ENCODE measurements at places on chromosomes 2 and 18.
A peak's percentile ranks its signal among the peaks of the same experiment; 100 is the strongest.

GRCh38 chr2:112029164-112029563 lies 25.9 kb upstream of the TMEM87B start:
- DNase-seq, result no peak

GRCh38 chr18:34767601-34768027 lies 57.5 kb downstream of the DTNA start:
- peak; percentile 100 for DNase-seq

DNA sequence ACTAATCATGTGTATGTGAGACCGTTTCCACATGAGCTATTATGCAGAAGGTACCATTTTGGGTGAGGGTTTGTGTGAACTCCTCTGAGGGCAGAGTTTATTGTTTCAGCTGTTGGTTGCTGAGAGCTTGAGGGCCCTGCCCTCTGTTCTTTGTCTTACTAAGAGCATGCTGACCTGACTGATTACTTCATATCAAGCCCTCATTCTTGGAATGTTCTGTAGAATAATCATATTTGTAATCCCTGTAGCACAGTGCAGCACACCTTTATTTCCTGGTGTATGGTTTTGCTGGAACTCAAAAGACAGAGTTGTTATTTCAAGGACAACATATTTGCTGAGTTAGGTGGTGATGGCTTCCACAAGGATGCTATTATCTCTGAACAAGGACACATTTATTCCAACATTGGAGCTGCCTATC lies 118.5 kb downstream of the GALNT3 start:
- peak; percentile 53 for DNase-seq

GRCh38 chr2:19759880-19760279 lies 141.9 kb downstream of the TTC32 start:
- DNase-seq, result no peak

DNA sequence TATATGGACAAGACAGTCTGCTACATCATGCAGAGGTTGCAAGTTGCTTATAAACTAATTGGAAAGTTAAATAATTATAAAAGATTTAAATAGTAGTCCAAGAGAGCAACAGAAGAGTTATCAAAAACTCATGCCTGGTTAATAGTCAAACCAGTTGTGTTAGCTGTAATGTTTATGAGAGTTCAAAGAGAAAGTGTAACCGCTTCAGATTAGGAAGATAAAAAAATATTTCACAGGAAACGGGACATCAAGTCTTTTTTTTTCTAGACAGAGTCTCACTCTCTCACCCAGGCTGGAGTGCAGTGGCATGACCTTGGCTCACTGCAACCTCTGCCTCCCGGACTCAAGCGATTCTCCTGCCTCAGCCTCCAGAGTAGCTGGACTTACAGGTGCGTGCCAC lies 34.6 kb upstream of the RNF125 start:
- DNase-seq, result no peak

- DNase-seq, result peak; percentile 32
These were observed 622 bp upstream of the KCMF1 start for GRCh38 chr2:84970210-84970867.

DNA sequence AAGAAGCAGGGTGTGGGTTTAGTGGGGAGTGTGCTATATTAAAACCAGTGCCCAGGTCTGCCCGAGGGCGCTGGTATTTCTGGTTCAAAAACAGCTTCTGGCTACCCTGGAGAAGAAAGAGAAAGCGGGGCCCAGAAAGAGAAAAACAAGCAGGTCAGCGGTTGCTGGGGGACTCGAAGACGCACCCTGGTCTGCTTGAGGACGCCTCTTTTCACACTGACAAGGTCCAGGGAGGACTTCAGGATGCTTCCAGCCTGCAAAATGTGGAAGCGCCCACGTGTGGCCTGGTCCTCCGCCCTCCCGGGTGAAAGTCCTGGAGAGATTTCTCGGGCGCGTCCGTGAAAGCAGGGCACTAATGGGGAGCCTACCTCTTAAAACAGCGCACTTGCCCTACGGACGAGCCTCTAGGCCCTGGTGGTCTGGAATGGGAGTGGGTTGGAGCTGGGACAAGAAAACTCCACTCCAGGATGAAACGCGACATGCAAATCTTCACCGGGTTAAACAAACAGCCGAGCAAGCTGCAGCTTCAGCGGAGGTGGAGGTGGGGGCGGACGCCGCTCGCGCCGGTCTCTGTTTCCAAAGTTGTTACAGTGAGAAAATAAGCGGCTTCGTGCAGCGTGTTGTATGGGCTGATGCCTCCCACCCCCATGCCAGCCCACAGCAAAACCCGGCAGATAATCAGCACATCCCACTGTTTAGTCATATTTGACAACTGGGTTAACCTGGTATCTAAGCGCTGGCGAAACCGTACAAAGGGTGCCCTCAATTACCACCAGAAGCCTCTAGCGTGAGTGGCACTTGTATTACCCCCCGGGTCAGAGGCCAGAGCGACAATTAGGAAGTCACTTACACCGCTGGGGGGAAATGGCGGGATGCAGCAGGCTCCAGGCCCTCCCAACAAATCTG lies 1.1 kb upstream of the SP9 start:
- DNase-seq, result no peak

- DNase-seq, result peak; percentile 4
These were observed 101.8 kb downstream of the CD226 start for GRCh38 chr18:69845593-69846506.

Measured in bronchial epithelial cell (primary cell).